Dorsolateral prefrontal cortex (tissue), 122 donors: ENCODE measurements at places on chromosomes 12 and 14.

- no peak for DNase-seq
Observed at GRCh38 chr14:72740504-72740961, 153.4 kb downstream of the DPF3 start.

GRCh38 chr12:642633-643474 is 20.4 kb downstream of the NINJ2 start:
- peak; percentile 45 for DNase-seq

- DNase-seq: no peak
Observed at GRCh38 chr14:79464468-79464867, 746.8 kb downstream of the DIO2 start.

DNA sequence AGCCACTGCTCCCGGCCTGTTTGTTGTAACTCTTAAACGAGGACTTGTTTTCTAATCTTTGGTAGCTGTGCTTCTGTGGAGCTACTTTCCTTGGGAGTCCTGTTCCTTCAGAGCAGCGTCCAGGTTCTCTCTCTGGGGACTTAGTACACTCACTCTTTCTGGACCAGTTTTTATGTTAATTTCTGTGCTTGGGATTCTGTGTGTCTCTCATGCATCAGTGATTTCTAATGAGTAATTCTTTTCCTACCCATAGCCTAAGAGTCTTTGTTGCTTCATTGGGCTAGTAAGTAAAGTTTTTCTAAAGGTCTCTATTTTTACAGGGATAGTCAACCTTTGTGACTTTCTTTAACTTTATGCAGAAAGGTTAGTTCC is 289.3 kb downstream of the FBXL14 start:
- DNase-seq: no peak

DNA sequence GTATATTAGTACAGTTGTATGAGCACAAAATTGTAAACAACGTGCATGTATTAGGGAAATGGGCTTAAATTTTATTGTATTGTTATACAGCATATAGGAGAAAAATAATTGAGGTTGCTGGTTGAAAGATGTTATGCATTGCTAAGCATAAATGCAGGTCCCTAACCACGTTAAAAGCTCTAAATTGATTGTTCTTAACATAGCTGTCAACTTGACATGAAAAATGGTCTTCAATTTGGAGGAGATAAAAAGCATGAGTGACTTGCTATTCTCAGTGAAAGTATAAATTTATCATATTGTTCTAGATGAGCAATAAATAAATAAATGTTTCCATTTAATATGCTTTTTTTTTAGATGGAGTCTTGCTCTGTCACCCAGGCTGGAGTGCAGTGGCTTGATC is 506.6 kb upstream of the ATXN7L3B start:
- no peak for DNase-seq

- peak; percentile 85 for DNase-seq
Observed at GRCh38 chr12:125330645-125331341, 265.6 kb downstream of the AACS start.

- DNase-seq: no peak
Observed at GRCh38 chr12:52751795-52752194, 25.4 kb downstream of the KRT76 start.

GRCh38 chr12:550473-551260 is 90.9 kb downstream of the B4GALNT3 start:
- DNase-seq: no peak

DNA sequence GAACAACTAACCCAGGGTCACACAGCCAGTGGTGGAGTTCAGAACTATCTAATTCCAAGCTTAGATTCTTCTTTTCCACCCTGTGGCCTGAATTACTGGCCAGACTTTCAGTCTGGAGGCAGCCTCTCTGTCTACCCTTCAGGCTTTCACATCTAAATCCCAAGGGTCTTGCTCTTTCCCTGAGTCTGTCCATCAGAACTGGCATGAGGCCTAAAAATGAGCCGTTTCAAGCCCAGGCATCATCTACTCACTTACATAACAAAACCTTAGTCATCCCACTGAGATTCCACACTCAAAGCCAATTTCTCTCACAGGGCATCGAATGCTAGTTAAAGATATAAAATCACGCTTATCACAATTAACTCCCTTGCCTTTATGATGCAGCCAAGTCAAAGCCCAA is 1.3 kb upstream of the PTGDR start:
- DNase-seq: no peak

DNA sequence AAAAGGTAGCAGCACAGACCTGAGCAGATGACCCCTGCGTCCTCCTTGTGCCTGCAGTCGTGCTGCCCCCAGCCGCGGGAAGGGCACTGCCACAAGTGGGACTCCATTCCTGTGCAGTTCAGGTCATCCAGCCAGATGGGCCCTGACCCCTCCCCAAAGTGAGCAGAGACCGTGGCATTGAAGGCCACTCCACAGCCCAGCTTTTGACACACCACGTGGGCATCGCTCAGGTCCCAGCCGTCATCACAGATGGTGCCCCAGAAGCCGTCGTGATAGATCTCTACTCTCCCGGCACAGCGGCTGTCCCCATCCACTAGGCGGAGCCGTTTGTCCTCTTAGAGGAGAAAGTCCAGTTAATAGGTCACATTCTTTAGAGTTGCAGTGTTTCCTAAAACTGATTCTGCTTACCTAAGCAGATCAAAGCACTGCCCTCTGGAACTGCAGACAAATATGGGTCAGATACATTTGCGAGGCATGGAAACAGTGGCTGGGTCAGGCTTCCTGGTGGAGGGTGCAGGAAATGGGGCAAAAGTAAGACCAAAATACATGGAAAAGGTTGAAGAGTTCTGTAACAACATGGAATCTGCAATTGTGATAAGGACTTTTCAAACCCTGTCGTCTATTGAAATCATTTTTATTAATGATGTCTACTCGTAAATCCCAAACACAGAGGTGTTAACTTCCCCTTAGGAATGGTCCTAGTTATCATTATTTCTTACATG is 69.4 kb downstream of the CD163L1 start:
- DNase-seq: no peak

GRCh38 chr12:47223031-47223847 is 143.5 kb upstream of the AMIGO2 start:
- no peak for DNase-seq

GRCh38 chr12:1937481-1938224 is 19.2 kb upstream of the CACNA2D4 start:
- DNase-seq: no peak

DNA sequence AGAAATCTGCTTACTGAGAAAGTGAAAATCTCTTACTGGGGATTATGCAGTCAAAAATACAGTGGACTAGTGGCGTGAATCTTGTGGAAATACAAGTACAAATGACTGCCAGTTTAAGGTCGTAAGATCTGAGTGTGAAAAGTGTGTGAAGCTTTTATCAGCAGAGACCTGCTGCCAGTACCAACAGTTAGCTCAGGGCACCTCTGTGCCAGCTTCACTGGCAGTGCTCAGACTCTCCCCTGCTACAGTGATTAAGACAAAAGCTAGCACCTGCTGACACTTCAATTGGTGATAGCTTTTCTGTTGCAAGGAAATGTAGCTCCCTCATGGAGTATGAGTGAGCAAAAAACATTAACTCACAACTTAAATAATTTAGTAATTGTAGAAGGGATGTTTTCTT is 185.1 kb downstream of the ANO6 start:
- no peak for DNase-seq

DNA sequence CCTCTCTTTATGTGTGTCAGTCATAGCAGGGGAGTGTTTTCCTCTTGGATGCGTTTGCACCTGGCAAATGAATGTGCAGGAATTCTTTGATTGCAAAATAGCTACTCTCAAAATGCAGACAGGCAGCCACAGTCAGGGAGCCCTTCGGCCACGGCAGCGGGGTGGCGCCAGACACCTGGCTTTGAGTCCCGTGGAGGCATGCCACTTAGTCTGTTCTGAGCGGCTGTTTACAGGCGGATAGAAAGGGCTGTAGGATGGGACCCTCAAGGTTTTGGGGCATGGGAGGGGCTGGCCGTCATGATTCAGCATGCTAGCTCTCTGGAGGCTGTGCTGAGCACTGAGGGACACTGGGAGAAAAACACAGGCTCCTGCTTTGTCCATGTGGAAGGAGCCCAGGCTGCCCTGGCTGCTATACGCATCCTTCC is 117.1 kb downstream of the SLC25A47 start:
- DNase-seq: peak; percentile 85
